NCI-H1048 (cell line): ENCODE measurements at places on chromosomes 2 and 18.

- no peak for DNase-seq
Observed at GRCh38 chr18:80161781-80162417, 52.8 kb downstream of the ADNP2 start.

GRCh38 chr2:149155196-149155969 lies 116.9 kb downstream of the LYPD6B start:
- DNase-seq = no peak

GRCh38 chr2:21330786-21331391 lies 207.1 kb downstream of the TDRD15 start:
- no peak for DNase-seq

DNA sequence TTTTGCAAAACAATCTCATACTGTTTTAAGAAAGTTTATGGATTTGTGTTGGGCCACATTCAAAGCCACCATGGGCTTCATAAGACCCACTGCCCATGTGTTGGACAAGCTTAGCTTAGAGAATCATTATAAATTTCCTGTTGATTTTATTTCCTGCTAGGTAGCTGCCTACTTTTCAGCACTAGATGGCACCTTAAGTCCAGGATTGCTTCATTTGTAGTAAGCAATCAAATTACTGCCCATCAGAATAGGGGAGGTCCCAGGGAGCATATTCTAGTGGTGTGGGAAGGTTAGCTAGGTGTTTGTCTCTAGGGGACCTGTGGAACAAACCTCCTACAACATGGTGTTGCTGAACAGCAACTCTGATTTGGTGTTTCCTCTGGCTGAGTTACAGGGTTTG lies 11.0 kb upstream of the DCDC2C start:
- no peak for DNase-seq

DNA sequence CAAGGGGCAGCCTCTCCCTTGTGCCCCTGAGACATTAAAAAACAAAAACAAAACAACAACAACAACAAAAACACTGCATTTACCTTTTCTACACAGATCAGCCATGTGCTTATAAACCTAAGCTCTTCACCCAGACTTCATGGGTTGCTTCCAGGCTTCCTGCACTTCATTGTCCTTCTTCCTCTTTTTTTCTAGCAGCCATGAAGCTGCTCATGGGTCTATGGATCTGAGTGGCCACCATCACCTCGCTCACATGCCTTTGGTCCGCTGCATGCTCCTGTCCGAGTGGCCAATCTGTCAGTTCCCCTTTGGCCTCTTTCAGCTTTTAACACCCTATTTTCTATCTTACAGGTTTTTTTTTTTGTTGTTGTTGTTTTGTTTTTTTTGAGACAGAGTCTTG lies 9.0 kb upstream of the TET3 start:
- no peak for DNase-seq

DNA sequence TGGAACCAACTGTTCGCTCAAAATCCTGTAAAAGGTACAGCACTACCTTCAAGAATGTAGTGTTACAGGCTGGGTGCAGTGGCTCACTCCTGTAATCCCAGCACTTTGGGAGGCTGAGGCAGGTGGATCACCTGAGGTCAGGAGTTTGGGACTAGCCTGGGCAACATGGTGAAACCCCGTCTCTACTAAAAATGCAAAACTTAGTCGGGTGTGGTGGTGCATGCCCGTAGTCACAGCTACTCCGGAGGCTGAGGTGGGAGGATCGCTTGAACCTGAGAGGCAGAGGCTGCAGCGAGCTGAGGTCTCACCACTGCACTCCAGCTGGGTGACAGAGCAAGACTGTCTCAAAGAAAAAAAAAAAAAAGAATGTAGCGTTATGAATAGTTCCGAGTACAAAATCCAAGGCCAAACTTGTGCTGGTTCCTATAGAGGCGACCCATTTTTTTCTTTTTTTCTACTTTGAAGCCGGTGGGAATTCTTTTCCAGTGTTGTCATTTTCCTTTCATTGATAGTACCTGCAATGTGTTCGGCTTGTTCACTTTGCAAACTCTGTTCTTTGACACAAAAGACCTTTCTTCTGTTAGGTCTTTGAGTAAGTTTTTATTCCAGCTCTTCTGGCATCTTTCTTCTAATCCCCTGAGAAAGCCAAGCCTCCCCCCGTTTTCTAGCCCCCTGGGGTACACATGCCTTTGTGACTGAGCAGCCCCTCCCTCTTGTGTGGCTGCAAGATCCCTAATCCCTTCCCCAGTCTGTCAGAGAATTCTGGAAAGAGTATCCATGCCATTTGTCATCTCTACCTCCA lies 25.1 kb downstream of the INPP5D start:
- no peak for DNase-seq

DNA sequence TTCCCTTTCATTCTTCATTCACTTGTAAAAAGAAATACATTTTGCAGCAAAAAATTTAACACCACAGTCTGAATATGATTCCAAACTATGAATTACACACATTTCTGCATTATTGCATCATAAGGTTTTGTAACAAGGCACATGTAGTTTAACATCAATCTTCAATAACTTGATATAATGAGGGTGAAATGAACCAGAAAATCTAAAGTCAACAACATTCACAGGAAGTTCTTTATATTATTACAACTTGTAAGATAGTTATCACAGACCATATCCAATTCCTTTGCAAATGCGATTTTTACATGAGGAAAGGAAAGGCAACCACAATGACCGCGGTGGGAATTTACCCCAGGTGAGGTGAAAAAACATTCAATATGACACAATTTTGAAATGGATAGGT lies 213.3 kb downstream of the NAPG start:
- no peak for DNase-seq

DNA sequence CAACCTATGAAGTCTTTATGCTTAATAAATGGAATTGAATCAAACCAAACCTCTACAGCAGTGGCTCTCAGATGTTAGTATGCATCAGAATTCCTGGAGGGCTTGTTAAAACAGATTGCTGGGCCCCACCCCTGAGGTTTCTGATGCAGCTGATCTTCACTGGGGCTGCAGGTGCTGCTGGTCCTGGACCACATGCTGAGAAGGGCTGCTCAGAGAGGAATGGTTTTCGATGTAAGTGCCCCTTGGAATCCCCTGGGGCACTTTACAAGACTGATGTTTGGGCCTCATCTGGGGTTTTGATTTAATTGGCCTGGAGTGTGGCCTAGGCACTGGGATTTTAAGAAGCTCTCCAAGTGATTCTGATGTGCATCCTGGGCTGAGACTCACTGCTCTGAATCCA lies 403.8 kb upstream of the HS6ST1 start:
- no peak for DNase-seq

GRCh38 chr2:46985512-46985911 lies 69.9 kb upstream of the MCFD2 start:
- no peak for DNase-seq

DNA sequence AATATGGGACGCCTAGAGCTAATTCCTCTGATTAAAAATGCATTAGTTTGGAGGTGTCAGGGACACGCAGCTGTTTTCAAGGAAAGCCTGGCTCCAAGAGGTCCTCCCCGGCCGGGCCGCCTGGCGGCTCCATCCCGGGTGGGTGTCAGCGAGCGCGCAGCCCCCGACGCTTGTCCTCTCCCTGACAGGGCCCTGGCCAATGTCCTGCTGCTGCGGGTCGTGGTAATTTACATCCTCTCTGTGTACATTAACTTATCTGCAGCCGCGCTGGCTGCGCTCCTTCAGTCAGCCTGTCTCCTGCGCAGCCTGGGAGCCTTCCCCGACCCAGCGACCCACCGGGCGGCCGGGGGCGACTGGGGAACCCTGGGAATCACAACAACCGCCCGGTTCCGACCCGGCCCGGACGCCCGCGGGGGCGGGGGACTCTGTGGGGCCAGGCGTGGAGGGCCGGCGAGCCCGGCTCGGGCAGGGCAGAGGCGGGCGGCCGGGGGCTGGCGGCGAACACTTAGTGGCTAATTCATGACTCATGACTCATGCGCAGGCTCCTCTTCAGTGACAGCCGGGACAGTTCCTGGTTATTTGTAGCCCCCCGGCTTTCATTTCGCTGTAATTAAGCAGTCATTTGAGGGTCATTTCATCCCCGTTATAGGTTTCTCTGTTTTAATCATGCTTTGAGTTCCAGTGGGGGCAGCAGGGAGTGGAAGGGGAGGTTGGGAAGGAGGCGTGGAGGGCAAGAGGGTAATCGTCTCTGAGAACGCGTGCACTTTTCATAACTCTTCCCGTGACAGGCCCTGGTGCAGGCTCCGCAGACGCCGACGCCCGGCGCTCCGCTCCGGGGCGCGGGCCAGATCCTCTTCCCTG lies 141.9 kb upstream of the CTAGE1 start:
- no peak for DNase-seq

DNA sequence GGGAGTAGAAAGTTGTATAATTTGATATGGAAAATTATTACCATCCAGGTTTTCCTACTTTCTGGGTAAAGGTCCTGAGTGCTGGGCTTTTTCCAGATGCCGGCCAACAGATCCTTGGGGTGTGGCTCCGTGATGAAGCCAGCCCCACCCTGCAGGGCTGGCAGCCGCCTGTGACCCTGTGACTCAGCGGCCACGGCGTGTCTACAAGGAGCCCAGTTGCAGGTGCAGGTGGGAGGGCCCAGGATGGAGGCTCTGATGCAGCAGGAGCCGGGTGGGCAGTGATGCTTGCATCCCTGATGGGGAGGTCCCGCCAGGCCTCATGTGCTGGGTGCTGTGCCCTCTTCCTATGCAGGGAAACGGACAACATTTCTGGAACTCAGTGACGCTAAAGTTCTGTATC lies 96.0 kb upstream of the ALKAL2 start:
- DNase-seq = no peak

GRCh38 chr18:49519101-49519971 lies 32.3 kb upstream of the C18orf32 start:
- no peak for DNase-seq

- no peak for DNase-seq
Observed at GRCh38 chr18:7682321-7682720, 115.2 kb downstream of the PTPRM start.

DNA sequence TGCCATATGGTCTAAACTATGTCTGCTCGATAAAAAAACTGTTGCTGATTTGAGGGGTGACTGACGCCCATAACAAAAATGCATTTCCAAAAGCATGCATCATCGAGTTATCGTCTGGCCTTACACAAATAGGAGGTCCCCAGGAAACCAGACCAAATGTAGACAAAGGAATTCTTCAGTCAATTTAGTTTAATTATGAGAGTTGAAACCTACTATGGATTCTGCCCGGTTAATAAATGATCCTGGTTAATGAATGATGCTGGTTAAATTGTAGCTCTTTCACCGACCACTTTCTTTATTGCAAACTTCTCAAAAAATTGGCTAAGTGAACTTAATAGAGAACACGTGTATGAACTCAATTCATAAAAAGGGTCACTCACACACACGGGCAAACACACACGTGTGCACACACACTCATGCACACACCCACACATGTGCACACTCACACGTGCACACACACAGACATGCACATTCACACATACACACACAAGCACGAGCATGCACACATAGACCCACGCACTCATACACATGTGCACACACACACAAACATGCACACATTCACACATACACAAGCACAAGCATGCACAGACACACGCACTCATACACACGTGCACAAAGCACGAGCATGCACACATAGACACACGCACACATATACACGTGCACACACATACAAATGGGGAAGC lies 59.0 kb upstream of the SALL3 start:
- DNase-seq = no peak

GRCh38 chr2:232573771-232574435 lies 23.4 kb downstream of the EIF4E2 start:
- DNase-seq = no peak

- no peak for DNase-seq
Observed at GRCh38 chr18:28189400-28190239, 12.7 kb upstream of the CDH2 start.

DNA sequence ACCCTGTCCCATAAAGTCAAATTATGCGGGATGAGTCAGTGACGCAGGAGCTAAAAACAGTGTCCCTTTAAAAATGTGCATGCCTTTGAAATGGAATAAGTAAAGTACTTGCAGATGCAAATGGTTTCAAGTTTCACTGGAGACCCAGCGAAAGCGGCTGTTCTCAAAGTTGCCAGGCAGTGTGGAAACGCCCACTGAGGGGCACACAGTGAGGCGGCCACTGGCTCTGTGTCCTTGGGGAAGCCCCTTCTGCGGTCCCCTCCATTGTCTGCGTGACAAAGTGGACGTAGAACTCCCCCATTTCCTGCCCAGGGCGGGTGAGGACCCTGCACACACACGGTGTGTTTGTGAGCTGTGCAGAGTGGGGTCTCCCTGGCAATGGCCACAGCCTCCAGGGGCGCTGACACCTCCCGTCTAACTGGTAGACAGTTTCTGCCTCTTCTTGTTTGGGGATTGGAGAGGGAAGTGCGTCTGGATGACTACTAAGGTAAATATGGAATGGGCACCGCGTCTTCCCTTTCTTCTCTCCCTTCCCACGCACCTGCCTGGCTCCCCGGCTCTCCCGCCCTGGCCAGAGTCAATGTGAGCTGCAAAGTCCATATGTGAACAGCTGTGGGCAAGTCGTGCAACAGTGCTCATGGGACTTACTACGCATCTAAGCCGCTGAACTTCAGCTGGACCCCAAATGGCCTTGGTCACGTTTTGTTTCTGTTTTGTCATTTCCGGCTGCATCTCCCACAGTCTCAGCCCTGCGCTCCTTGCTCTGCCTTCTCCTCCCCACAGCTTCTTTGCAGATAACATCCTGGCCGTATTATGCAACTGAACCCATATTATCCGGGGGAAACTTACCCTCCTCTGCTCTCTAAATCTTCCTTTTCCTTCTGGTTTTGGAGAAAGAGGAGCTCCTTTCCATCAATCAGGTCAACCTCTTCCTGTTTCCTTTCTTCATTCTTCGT lies 33.7 kb upstream of the ZNF516 start:
- no peak for DNase-seq

GRCh38 chr2:226208726-226209125 lies 590.9 kb downstream of the IRS1 start:
- DNase-seq = no peak

GRCh38 chr2:73837847-73838585 lies 9.3 kb downstream of the STAMBP start:
- no peak for DNase-seq

DNA sequence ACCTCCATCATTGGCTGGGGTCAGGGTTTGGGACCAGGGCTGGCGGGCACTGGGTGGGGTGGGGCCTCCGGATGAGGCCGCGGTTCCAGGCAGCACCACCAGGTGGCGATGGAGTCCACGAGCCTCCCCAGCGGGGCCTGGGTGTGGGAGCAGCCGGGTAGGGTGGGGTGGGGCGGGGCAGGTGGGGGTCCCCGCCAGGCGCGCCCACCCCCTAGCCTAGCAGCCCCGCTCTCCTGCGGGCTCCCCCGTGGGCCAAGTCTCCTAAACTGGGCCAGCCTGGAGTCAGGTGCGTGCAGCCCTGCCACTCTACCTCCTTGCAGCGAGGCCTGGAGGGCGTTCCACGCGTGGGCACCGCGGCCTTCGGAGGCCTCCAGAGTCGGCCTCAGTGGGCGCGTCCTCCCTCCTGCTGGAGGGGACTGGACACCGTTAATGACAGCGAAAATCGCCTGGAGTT lies 187.5 kb downstream of the TWIST2 start:
- peak; percentile 10 for DNase-seq

DNA sequence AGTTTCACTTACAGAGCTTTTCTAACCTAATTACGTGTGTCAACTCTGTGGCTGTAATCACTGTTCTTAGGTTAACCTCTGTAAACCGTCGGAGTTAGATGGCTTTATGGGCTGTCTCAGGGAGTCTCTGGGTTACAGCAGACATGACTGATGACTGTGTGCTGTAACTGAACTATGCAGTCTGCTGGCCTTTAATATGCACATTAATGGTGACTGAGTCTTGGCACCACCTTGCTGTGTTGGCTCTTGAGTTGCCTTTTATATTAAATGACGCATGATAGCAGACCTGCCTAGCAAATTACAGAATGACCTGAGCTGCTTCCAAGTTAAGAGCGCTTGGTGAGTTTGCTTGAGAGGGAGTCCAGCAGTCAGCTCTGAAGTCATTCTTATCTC lies 90.1 kb downstream of the ACKR3 start:
- no peak for DNase-seq
